ENCODE measurements at places on chromosomes 11 and 22.

DNA sequence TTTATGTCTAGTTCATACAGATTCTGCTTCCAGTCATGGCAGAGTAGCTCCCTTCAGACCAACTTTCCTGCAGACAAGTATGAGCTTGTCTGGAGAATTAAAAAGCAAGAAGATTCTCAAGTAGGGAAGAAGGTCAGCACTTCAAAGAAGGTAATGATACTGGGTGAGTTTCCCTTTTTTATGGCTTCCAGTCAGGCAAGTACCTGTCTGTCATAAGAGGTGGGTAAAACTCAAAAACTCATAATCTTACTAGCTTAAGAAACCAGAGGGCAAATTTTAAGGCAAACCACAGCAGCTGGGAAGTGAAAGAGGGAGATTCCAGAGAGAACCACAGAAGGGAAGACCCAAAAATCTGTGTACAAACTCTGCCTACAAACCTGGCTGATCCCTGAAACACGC lies 54.2 kb downstream of the DENND5A start:
- peak; percentile 73 for DNase-seq

DNA sequence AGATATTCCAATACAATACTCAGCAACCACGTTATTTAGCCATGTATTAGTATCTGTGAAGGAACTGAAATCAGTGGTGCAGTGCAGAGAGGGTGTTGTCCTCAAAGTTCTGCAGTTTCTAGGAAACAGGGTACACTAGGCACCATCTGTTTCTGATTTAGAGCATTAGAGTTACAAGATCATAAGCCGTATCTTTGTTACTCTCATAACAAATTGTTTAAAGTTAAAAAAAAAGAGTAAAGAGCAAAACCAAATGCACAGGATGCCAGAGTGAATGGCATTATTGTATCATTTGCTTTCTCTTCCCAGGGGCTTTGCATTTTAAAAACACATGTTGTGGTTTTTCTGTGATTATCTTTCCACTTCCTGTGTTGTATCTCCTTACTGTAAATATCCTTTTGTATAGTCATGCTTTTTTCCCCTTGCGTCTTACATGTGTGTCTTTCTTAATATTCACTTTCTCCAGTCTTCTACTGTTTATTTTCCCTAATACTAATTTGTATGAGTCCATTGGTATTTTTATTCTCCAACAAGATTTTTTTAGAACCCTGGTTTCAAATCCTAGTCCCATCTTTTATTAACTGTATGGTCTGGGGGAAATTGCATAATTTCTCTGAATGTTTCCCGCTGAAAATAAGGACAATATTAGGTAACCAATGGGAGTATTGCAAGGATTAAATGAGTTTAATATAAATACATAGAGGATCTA lies 15.2 kb upstream of the NUP160 start:
- DNase-seq: no peak

GRCh38 chr22:45564349-45565030 lies 61.8 kb downstream of the FBLN1 start:
- DNase-seq: no peak

DNA sequence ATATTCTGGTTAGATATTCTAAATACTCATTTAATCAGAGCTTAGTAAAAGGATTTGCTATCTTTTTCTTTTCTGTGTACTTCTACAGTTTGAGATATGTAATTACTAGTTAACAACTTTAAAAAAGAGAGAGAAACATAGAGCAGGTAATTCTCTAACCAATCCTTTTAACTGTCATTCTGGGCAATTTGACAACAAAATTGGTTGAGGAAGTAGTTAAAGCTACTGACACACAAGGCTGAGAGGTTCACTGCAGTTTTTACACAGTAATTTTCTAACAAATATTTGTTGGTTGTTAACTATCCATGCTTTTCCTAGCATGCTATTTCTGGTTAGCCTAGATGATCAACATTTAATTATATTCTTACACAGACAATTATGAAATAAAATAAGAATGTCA lies 3.6 kb downstream of the SOX6 start:
- DNase-seq: no peak

DNA sequence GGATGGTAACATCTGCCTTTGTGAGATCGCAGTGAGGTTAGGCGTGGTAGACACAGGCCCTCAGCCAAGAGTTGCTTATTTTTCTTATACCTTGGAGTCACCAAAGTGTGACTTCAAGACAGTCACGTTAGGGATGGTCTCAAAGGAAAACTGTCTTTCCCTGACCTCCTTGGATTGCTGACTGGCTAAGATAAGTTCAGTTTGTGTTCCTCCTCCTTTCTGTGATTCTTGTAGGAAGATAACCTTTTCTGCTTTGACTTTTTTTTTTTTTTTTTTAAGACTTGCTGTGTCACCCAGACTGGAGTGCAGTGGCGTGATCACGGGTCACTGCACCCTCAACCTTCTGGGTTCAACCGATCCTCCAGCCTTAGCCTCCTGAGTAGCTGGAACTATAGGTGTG lies 23.1 kb downstream of the TAB1 start:
- DNase-seq: no peak

DNA sequence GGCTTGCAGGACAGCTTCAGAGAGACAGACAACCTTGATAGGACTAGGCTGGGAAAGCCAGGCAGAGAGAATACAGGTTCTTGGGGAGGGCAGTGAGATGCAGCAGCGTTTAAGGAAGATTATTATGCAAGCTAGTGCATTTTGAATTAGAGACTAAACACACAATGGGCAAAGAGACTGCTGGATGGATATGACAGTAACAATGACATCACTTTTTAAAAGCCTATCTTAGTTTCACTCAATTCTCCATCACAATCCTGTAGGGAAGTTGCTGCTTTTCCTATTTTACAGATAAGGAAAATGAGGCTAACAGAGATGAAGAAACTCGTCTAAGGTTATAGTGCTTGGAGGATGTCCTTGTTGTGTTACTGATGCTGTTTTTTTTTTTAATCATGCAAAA lies 5.6 kb downstream of the JHY start:
- no peak for DNase-seq

DNA sequence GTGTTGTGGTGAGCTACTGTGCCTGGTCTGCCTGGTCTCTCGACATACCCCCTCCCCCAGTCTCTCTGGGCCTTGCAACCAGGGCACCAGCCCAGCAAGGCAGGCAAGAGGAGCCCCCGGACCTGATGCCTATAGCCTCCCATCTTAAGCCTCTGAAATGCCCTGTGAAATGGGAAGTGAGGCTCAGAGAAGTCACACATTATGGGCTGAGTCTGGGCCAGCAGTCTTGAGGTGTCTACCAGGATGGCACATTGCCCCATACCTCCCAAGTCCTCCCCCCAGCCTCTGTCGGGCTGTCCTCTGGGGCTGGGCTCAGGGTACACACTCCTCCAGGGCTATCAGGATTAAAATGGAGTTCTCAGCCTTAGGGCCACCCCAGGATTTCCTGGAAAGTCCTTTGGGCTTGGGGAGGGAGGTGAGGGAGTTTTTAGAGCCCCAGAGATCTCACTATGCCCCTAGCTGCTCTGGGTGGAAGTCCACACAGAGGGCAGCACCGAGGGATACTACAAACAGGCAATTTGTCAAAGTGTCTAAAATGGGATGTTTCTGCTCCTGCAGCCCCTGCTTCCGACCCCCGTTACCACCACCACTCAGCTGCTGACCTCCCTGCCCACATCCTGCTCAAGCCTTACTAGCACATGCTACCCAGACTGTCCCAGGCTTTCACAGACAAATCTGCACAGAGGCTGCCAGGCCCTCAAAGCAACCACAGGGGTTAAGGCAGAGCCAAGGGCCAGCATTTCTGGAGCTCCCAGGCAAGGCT lies 3.1 kb upstream of the SH3BP1 start:
- DNase-seq: no peak

GRCh38 chr11:109845437-109845836 lies 247.8 kb upstream of the ZC3H12C start:
- DNase-seq: no peak

- peak; percentile 90 for DNase-seq
Observed at GRCh38 chr11:109435121-109435742, 13.2 kb downstream of the C11orf87 start.

- DNase-seq: no peak
Observed at GRCh38 chr22:27772081-27772983, 29.2 kb downstream of the MN1 start.

DNA sequence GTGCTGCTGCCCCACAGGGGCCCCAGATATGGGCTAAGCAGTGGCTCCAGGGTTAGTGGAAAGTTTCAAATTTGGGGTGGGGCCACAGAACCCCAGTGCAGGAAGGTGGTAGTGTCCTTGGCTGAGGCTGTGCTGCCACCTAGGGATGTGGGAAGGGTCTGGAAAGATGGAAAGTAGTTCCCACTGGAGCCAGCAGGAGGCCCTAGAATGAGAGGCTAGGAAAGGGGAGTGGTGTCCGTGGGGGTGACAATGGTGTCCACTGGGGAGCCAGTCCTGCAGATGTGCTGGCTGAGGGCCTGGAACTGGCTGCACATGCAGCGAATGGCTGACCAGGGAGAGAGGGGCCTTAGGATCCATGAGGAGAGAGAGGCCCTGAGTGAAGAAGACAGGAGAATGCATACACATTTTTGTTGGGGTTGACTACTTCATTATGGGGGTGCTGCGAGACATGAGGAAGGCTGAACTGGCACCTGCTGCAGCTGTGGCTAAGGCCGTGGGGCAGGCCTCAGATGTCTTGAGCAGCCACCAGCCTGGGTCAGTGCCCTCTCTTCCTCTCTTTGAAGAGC lies 21.1 kb downstream of the RFPL3 start:
- peak; percentile 51 for DNase-seq

GRCh38 chr11:13183094-13183825 lies 94.3 kb upstream of the BMAL1 start:
- DNase-seq: peak; percentile 50

DNA sequence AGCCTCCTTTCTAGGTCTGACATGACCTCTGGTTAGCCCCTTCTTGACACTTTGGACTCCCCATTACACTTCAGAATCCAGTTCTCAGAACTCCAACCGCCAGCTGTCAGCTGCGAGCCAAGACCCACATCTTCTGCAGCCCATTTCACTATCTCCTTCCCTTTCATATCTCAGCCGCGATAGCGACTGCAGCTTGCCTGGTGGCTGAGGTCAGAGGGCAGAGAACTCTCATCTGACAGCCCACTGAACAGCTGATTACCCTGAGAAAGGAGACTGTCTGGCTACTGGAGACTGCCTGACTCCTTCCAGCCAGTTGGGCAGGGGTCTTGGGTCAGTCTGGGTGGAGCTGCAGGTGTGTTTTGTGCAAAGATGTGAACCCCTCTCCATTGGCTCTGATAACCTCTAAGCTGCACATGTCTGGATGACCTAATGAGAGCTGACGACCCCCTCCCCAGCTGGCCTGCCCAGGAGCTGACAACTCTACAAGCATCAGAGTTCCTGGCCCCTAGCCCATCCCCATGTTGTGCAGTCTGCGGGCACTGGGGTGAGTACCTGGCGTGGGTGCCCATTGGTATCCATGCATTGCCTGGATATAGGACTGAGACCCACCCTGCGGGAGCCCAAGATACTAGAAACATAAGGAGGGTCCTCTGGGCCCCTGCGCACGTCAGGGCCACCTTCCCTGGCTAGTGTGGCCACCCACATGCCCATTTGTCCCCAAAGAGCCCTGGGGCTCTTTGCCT lies 1.1 kb downstream of the CHRM1 start:
- DNase-seq: no peak

DNA sequence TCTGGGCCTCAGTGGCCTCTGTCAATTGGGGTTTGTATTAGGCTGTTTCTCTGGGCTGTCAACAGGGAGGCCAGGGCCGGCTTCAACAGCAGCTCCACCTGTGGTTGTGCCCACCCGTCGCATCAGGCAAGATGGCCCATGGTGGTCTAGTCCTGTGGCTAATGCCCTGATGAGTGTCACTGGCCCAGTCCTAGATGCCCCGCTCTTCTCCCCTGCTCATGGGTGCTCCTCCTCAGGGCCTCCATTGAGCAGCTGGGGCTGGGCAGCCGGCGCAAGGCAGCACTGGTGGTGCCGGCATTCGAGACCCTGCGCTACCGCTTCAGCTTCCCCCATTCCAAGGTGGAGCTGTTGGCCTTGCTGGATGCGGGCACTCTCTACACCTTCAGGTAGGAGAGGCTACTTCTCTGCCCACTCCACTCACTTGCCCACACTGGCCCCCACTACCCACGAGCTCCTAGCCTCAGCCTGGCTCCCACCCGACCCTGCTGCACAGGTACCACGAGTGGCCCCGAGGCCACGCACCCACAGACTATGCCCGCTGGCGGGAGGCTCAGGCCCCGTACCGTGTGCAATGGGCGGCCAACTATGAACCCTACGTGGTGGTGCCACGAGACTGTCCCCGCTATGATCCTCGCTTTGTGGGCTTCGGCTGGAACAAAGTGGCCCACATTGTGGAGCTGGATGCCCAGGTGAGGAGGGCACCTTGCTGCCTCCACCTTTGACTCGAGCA lies 5.4 kb downstream of the LARGE2 start:
- DNase-seq: no peak

- DNase-seq: no peak
Observed at GRCh38 chr11:62853279-62853965, 14.0 kb upstream of the WDR74 start.

DNA sequence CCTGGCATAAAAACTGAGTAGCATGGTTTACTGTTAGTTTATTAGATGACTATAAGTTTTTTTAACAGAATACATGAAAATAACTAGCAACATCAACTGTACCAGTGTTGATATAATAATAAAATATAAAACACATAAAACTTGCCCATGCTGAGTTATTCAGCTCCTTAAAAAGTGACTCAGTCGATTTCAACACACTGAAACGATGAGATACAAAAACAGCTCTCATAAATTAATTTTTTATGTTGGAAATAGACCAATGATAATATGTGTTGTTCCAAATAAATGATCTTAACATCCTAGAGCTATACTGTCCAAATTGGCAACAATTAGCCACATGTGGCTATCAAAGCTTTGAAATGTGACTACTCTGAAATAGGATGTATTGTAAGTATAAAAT lies 15.9 kb downstream of the PDGFD start:
- DNase-seq: peak; percentile 51
